Effector CD4-positive, alpha-beta T cell (primary cell): ENCODE measurements at places on chromosomes 1 and 21.

- no peak for DNase-seq
Observed at GRCh38 chr1:93980320-93981273, 71.4 kb upstream of the GCLM start.

- DNase-seq = peak; percentile 29
Observed at GRCh38 chr1:42747125-42747524, 7.1 kb upstream of the CLDN19 start.

DNA sequence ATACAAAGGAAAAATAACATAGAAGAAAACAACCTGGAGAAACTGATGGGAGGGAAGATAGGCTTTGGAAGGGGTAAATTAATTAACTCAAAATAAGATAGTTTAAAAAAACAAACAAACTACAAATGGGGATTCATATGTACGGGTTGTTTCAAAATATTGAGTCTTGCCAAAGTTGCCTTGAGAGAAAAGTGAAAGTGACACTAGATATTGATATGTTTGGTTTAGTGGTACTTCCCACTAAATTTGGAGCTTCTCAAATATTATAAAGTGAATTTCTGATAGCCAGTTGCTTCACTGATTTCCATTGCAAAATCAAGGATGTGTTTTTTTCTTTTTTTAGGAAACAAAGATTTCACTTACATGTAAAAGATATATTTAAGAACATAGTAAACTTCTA lies 149.5 kb upstream of the RUNX1 start:
- DNase-seq = no peak

GRCh38 chr1:67142931-67143330 lies 8.2 kb upstream of the C1orf141 start:
- no peak for DNase-seq

- DNase-seq = no peak
Observed at GRCh38 chr21:39319251-39319756, 5.9 kb upstream of the BRWD1 start.

DNA sequence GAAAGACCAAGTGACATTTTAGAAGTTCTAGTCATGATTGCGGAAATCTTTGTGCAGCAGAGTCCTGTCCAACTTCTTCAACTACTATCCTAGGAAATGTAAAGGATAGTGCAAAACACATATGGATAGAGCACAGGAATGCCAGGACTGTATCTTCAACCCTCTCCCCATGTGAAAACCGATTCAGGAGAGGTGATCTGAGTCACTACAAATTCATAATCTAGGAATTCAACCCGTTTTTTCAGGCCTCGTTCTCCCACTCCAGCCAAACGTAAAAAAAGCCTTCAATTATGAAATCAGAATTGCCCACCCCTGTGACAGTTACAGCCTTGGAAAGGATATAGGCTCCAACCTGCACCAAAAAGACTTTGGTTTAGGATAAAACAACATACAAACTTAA lies 52.9 kb upstream of the RGS1 start:
- no peak for DNase-seq

GRCh38 chr1:211895126-211895759 lies 64.7 kb upstream of the LPGAT1 start:
- DNase-seq = no peak

DNA sequence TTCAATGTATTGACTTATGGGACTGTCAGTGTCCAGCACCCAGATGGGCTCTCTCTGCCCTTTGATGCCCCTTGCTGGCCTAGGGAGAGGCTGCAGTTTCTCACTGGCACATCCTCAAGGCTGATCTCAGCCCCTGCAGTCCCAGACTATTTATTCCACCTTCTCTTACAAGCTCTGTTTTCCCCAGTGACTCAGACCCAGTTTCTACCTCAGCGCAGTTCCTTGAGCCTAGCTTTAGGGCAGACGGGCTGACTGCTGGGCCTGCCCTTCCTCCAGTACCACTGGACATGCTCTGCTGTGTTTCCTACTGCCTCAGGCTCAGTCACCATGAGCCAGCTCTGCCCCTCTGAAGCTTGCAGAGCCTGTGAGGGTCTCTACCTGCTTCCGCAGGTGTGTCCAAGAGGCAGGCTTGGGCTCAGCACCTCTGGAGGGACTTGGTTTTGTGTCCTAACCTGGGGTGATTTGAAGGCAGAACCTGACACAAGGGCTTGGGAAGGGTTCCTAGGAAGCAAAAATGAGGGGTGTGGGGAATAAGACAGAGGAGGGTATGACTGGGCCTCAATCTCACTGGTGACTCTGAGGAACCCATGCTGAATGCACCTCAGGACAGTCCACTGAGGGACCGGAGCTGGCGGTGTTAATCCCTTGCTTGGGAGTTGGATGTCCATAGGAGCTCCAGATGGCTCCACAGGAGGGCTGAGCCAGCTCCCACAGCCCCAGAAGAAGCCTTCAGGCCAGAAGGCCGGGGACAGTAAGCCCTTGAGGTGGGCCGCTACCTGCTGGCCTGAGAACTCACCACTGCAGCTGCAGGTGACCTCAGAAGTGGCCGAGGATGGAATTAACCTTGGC lies 689.9 kb downstream of the MATN1 start:
- no peak for DNase-seq

DNA sequence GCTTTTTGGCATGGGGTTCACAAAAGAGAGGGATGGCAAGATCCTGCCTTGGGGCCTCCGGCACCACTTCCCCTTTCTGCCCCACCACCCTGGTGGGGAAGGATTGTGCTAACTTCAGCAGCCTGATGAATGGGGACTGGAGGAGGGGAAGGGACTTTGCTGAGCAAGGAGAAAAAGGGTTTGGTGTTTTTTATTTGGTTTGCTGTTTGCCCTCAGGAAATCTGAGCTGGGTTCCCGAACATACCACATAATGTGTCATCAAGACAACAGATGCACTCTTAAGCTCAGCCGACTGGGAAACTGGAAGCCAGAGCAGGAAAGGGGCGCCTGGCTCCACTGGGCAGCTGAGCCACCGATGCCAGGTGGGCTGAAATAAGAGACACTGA lies 19.8 kb downstream of the OLFML2B start:
- DNase-seq = no peak

DNA sequence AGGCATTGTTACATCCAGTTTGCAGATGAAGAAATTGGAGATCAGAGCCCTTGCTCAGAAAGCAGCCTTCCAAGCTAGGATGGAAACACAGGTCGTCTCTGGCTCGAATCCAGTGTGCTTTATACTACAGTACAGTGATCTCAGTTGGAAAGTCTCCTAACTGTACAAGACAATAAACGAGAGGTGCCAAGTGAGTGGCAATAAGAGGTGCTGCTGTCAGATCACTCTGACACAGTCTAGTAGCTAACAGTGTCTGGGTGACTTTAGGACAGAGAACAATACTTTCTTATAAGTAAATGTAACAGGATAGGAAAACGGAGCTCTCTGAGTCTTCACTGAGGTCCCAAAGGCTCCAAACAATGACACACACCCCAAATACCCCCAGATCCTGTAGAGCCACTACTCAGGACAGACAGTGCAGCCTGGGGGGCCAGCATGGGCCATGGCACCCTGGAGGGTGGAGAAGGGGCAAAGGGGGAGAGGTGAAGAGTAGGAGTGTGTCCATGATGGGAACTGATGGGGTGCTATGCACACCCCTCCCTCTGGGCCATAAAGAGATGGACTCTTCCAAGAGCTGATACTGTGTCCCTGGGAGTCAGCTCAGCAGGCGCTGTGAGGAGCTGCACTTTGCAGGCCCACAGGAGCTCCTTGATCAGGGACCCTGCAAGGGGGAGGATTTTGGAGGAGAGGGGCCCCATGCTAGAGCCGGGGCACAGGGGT lies 3.3 kb downstream of the SH3BGR start:
- DNase-seq = no peak

DNA sequence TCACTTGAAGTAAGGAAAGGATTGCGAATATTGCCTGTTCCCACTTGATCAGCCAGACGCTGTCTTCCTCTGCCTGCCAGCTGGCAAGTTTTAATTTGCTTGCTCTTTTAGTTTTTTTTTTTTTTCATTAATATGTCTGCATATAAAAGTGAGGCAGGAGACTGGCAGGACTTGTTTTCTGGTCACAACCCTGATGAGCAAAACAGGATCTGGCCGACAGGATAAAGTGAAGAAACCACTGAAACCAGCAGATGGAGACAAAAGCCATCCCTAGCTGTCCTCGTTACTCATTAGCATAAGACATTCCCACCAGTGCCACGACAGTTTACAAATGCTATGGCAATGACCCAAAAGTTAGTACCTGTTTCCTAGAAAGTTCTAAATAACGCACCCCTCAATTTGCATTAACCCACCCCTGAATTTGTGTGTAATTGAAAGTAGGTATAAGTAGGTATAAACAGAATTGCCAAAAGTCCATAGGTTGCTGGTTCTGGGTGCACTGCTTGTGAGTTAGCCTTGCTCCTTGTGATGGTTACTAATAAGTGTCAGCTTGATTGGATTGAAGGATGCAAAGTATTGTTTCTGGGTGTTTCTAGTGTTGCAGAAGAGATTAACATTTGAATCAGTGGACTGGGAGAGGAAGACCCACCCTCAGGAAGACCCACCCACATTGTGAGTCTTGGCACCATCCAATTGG lies 60.8 kb downstream of the ZNF684 start:
- DNase-seq = no peak

GRCh38 chr1:10509809-10510509 lies 35.2 kb downstream of the PEX14 start:
- DNase-seq = no peak

DNA sequence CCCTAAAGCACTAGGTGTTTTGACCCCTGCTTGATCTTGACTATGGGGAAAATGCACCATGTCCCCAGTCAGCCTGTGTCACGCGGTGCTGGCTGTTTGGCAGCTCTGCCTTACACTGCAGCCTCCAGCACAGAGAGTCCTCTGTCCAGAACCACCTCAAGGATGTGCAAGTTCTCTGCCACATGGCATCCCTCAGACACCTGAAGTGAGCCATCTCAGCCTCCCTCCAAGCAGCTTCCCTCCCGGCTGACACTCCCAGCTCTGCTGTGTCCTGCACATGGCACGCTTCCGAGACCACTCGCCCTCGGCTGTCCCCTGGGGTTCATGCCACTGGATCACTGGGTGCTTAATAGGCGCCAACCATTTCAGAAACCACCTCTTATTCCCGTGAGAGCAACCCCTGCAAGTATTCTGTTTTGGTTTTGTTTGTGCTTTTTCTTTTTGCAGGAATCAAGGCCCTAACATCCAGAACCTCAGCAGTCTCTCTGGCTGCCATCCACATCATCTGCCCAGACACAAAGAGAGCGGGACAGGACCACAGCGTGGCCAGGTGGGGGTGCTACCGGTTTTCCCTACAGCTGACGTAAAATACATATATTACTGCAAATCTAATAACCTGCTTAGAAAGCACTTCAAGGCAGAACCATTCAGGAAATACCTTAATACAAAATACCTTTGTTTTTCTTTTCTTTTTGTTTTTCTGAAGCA lies 45.7 kb downstream of the CAPZB start:
- DNase-seq = no peak

DNA sequence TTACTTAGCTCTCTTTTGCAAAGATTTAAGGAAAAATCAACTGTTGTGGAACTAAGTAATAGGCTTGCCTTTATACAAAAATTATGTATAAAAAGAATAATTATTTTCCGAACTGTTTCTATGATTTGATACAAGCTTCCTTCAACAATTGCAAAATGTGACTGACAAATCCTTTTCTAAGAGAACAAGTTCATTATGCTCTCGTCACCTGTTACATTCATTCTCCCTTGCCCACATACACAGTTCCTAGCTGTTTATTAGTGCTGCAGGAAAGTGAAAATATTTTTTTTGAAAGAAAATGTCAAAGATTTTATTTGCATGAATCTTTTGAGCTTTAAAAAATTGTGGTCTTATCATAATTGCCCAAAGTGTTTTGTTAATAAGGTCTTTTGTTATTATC lies 466.2 kb downstream of the USP25 start:
- no peak for DNase-seq

GRCh38 chr1:182602935-182603645 lies 1.1 kb downstream of the RGS16 start:
- DNase-seq = no peak

DNA sequence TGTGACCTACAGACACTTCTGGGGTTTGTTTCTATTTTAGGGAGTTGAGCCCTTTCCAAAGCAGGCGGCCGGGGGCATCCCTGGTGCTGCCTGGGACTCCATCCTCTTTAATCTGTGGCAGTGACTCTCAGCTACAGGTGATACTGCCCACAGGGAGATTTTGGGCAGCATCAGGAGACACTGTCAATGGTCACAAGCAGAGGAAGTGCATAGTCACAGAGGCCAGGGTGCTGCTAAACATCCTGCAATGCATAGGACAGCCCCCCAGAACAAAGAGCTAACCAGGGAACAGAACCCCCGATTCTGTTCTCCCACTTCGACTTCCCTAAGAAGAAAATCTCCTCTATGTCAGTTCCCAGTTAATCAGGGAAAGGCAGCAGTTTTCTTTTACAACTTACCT lies 66.2 kb downstream of the TEX35 start:
- no peak for DNase-seq

DNA sequence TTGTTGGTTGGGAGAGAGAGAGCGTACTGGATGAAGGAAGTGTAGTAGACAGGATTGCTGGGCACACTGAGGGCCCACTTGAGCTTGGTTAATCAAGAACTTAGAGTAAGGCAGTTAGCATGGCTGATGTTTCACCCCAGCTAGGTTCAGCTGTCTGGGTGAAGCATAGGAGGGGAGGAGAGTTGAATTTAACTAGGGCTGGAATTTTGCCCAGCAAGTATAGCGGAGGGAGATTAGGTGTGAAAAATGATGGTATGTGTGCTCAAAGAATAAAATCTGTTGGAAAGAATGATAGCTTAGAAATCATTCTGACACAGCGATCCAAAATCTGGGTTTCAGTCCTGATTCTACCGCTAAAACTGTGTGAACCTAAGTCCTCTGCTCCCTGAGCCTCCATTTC lies 461.5 kb upstream of the PROX1 start:
- DNase-seq = no peak

DNA sequence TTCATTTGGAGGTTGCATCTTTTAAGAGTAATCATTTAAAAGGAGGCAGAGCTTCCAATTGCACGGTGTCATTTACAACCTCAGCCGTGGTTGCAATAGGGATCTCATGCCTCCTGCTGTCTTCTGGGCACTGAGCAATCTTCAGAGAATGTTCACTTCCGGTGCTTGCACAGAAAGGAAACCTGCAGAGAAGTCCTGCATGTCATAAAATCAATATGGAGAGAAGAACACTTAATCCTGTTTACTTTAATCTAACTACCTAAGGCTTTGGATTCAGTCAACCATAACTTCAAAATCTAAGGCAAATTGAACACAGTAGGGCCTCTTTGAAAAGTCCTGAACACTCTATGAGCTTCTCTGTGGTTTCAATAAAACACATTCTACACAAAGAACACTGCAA lies 11.3 kb upstream of the MAP10 start:
- DNase-seq = no peak
